ENCODE measurements at places on chromosomes 5 and 9. TPM values are rescaled to one million over a fixed set of nuclear protein-coding genes. Genes with fewer than 3 reads are reported as not detected.

The LHX6 gene
- total RNA-seq, result not detected

The PLPP7 gene
- 0.65 TPM for total RNA-seq

The GADD45G gene
- 8.9 TPM for total RNA-seq

The EDIL3 gene
- total RNA-seq, result not detected

The IL5 gene
- not detected for total RNA-seq

The SLC6A18 gene
- total RNA-seq, result not detected

The C5orf52 gene
- total RNA-seq, result not detected

The TMEM171 gene
- 0.25 TPM for total RNA-seq

- peaks cover 4% of the 10 kb centered on the region for H3K27me3 ChIP-seq
- H3K4me3 ChIP-seq, result no peak overlapping the region
- H3K36me3 ChIP-seq, result no peaks in the 10 kb centered on the region
- no peak for DNase-seq
- peaks cover 15% of the 10 kb centered on the region for H3K4me1 ChIP-seq
These were observed 61.6 kb upstream of the RPS23 start for GRCh38 chr5:82339792-82340191.

DNA sequence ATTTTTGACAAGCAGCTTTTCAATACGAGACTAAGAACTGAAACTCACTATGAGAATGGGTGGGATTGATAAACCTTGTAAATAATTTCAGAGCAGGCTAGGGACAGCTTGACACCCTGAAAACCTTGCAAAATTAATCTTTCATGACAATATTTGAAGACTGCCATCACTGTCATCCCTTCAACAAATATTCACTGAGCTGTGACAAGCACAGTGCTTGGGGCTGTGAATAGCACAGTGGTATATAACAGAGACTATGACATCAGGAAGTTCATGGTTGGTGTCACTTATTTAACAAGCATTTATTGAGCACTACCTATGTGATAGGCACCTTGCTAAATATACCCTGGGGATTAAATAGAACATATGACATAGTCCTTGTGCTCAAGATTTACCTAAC lies 741.0 kb upstream of the RIOK2 start:
- H3K27ac ChIP-seq, result no peak overlapping the region
- no peak overlapping the region for H3K4me3 ChIP-seq
- H3K36me3 ChIP-seq, result no peaks in the 10 kb centered on the region
- DNase-seq, result no peak
- H3K4me1 ChIP-seq, result no peaks in the 10 kb centered on the region

DNA sequence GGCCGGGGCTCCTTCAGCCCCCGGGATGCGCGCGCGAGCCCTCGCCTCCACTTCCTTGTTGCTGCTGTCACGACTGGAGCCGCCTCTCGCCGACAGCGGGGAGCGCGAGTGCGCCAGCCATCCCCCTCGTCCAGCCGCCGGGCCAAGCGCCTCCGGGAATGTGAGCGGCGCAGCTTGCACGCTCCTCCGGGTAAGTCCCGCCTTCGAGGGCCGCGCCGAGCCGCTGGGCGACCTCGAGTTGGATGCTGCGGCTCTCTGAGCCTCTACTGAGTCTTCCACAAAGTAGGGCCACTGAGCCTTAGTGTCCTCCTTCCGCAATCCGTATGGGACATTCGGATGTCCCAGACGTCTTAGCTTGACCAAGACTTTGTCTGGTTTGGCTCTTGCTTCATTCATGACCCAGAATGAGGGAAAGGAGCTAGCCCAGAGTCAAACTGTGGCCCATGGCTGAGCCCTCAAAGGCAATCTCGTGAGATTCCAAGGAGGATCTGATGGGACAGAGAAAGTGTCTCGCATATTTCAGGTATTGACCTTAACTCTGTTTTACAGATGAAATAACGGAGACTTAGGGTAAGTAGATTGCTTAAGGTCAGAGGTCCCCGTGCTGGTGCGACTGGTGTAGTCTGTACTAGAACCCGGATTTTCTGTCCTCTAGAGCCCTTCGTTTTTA lies 586 bp downstream of the HMGXB3 start:
- peak overlapping the region; percentile 93 for H3K27ac ChIP-seq
- peak overlapping the region; percentile 95 for H3K4me3 ChIP-seq
- H3K4me1 ChIP-seq, result peaks cover 32% of the 10 kb centered on the region
- H3K36me3 ChIP-seq, result peaks cover 12% of the 10 kb centered on the region
- DNase-seq, result peak; percentile 66

- H3K27ac ChIP-seq, result no peak overlapping the region
- DNase-seq, result no peak
- H3K4me3 ChIP-seq, result no peak overlapping the region
These were observed 355.4 kb downstream of the MAN2A1 start for GRCh38 chr5:110045158-110045557.

- H3K4me3 ChIP-seq, result no peak overlapping the region
- H3K36me3 ChIP-seq, result no peaks in the 10 kb centered on the region
- no peak for DNase-seq
- H3K27ac ChIP-seq, result no peak overlapping the region
- H3K4me1 ChIP-seq, result no peaks in the 10 kb centered on the region
- peaks cover 2% of the 10 kb centered on the region for H3K27me3 ChIP-seq
These were observed 47.2 kb downstream of the OR2K2 start for GRCh38 chr9:111282845-111283244.

DNA sequence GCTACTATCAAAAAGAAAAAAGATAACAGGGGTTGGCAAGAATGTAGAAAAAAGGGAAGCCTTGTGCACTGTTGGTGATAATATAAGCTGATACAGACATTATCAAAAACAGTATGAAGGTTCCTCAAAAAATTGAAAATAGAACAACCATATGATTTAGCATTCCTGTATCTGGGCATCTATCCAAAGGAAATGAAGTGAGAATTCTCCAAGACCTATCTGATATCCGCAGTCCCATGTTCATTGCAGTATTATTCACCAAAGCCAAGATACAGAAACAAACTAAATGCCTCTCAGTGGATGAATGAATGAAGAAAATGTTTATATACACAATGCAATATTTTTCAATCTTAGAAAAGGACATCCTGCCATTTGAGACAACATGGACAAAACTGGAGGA lies 1943.3 kb downstream of the MAT2B start:
- H3K4me3 ChIP-seq, result no peak overlapping the region
- no peaks in the 10 kb centered on the region for H3K27me3 ChIP-seq
- H3K4me1 ChIP-seq, result no peaks in the 10 kb centered on the region
- H3K27ac ChIP-seq, result no peak overlapping the region
- no peaks in the 10 kb centered on the region for H3K36me3 ChIP-seq
- no peak for DNase-seq

- no peak for DNase-seq
- peaks cover 46% of the 10 kb centered on the region for H3K36me3 ChIP-seq
- H3K27me3 ChIP-seq, result no peaks in the 10 kb centered on the region
- H3K27ac ChIP-seq, result peak overlapping the region; percentile 61
These were observed 11.0 kb downstream of the RNF145 start for GRCh38 chr5:159198063-159199036.

DNA sequence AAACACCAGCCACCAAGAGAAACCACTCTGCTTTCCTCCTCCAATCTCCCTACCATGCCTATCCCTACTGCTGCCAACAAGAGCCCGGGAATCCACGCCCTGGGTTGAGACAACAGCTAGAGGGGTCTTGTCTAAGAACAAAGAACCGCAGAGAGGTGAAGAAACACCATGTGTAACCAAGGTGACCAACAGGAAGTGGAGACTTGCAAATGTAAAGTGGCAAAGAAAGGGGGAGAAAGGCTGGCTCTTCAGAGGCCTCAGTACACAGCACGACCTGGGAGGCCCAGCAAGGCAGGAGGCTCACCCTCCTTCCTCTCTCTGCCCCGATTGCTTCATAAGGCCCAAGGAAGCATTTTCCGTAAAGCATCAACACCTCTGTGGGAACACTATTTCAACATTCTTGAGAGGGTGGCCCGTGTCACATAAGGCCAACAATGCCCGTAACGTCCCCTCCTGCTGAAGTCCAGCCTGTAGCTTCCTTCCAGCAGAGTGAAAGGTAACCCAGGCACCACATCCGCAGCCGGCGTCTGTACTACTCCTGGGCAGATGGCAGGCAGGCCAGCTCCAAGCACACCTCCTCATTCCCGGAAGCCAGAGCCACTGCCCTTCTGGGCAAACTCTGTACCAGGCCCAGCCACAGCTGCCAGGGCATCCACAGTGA lies 18.3 kb downstream of the CCNJL start:
- H3K4me3 ChIP-seq, result no peak overlapping the region
- H3K36me3 ChIP-seq, result no peaks in the 10 kb centered on the region
- DNase-seq, result no peak
- H3K4me1 ChIP-seq, result peaks cover 2% of the 10 kb centered on the region
- H3K27ac ChIP-seq, result no peak overlapping the region
- peaks cover 2% of the 10 kb centered on the region for H3K27me3 ChIP-seq

GRCh38 chr9:106177216-106177615 lies 482.9 kb downstream of the TMEM38B start:
- H3K27ac ChIP-seq, result no peak overlapping the region
- no peaks in the 10 kb centered on the region for H3K4me1 ChIP-seq
- no peaks in the 10 kb centered on the region for H3K36me3 ChIP-seq
- no peak overlapping the region for H3K4me3 ChIP-seq
- no peaks in the 10 kb centered on the region for H3K27me3 ChIP-seq
- no peak for DNase-seq

GRCh38 chr5:87390576-87391199 lies 22.0 kb downstream of the CCNH start:
- no peak for DNase-seq
- peaks cover 12% of the 10 kb centered on the region for H3K4me1 ChIP-seq
- H3K4me3 ChIP-seq, result no peak overlapping the region
- peaks cover 37% of the 10 kb centered on the region for H3K36me3 ChIP-seq
- no peak overlapping the region for H3K27ac ChIP-seq

GRCh38 chr5:141641634-141642267 lies 5.0 kb downstream of the RELL2 start:
- DNase-seq, result no peak
- H3K4me1 ChIP-seq, result peaks cover 26% of the 10 kb centered on the region
- peaks cover 12% of the 10 kb centered on the region for H3K36me3 ChIP-seq
- no peaks in the 10 kb centered on the region for H3K27me3 ChIP-seq
- H3K27ac ChIP-seq, result peak overlapping the region; percentile 61

- peak overlapping the region; percentile 92 for H3K27ac ChIP-seq
- H3K36me3 ChIP-seq, result no peaks in the 10 kb centered on the region
- peaks cover 15% of the 10 kb centered on the region for H3K27me3 ChIP-seq
- peak; percentile 46 for DNase-seq
These were observed 92.9 kb upstream of the IER5L start for GRCh38 chr9:129270903-129271431.

DNA sequence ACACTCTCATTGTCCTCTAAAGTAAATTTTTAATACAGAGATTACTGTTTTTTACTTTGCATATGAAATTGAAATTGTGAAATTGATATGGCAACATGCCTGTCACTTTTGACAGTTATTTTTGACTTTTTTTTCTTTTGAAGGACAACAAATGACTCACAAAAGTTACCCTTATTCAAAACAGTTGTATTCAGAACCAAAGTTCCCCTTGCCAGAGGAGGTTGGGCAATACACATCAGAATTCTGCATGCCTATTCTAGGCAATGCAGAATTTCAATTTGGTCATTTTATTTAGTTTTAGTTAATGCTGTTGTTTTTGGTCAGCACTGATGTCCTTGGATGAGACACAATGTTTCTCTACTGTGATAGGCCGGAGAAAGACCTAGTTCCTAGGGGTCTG lies 299.1 kb upstream of the PRR16 start:
- DNase-seq, result no peak
- no peak overlapping the region for H3K27ac ChIP-seq
- no peaks in the 10 kb centered on the region for H3K27me3 ChIP-seq
- no peaks in the 10 kb centered on the region for H3K36me3 ChIP-seq
- H3K4me1 ChIP-seq, result no peaks in the 10 kb centered on the region

- DNase-seq, result no peak
- H3K4me3 ChIP-seq, result no peak overlapping the region
- no peaks in the 10 kb centered on the region for H3K27me3 ChIP-seq
- H3K27ac ChIP-seq, result no peak overlapping the region
These were observed 62.0 kb downstream of the SHB start for GRCh38 chr9:38007016-38007415.

GRCh38 chr5:74409712-74410111 lies 230.8 kb downstream of the ENC1 start:
- H3K4me1 ChIP-seq, result no peaks in the 10 kb centered on the region
- H3K27ac ChIP-seq, result no peak overlapping the region
- peaks cover 16% of the 10 kb centered on the region for H3K27me3 ChIP-seq
- no peak overlapping the region for H3K4me3 ChIP-seq
- DNase-seq, result no peak

DNA sequence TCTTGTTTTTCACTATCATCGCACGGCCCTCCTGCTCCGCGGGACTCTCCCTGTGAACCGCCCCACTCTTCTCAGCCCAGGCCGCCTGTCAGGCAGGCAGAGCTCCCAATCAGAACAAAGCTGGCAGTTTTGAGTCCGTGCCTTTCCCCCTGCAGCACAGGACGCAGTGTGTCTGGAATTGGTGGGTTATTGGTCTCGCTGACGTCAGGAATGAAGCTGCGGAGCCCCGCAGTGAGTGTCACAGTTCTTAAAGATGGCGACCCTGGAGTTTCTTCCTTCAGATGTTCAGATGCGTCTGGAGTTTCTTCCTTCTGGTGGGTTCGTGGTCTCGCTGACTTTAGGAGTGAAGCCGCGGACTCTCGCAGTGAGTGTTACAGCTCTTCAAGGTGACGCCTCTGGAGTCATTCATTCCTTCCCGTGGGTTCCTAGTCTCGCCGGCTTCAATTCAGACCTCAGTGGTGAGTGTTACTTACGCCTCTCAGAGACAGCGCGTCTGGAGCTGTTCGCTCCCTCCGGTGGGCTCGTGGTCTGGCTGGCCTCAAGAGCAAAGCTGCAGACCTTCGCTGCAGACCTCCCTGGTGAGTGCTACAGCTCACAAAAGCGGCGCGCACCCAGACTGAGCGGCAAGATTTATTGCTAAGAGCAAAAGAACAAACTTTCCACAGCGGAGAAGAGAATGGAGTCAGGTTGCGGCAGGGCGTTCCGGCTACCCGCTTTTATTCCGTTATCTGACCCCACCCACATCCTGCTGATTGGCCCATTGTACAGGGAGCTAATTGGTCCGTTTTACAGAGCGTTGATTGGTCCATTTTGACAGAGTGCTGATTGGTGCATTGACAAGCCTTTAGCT lies 7.4 kb downstream of the ZDHHC11B start:
- H3K27me3 ChIP-seq, result no peaks in the 10 kb centered on the region
- no peaks in the 10 kb centered on the region for H3K36me3 ChIP-seq
- no peaks in the 10 kb centered on the region for H3K4me1 ChIP-seq
- no peak overlapping the region for H3K27ac ChIP-seq

GRCh38 chr9:5364294-5365024 lies 24.8 kb upstream of the RLN1 start:
- H3K36me3 ChIP-seq, result peaks cover 27% of the 10 kb centered on the region
- no peak overlapping the region for H3K4me3 ChIP-seq
- no peaks in the 10 kb centered on the region for H3K27me3 ChIP-seq
- H3K4me1 ChIP-seq, result no peaks in the 10 kb centered on the region

GRCh38 chr5:73171495-73171894 lies 1.5 kb upstream of the TMEM174 start:
- no peaks in the 10 kb centered on the region for H3K36me3 ChIP-seq
- H3K4me1 ChIP-seq, result no peaks in the 10 kb centered on the region
- H3K27ac ChIP-seq, result no peak overlapping the region
- no peak overlapping the region for H3K4me3 ChIP-seq
